ENCODE measurements at places on chromosomes 5 and 9.

GRCh38 chr5:125075567-125075966 lies 329.1 kb upstream of the ZNF608 start:
- no peak for DNase-seq

DNA sequence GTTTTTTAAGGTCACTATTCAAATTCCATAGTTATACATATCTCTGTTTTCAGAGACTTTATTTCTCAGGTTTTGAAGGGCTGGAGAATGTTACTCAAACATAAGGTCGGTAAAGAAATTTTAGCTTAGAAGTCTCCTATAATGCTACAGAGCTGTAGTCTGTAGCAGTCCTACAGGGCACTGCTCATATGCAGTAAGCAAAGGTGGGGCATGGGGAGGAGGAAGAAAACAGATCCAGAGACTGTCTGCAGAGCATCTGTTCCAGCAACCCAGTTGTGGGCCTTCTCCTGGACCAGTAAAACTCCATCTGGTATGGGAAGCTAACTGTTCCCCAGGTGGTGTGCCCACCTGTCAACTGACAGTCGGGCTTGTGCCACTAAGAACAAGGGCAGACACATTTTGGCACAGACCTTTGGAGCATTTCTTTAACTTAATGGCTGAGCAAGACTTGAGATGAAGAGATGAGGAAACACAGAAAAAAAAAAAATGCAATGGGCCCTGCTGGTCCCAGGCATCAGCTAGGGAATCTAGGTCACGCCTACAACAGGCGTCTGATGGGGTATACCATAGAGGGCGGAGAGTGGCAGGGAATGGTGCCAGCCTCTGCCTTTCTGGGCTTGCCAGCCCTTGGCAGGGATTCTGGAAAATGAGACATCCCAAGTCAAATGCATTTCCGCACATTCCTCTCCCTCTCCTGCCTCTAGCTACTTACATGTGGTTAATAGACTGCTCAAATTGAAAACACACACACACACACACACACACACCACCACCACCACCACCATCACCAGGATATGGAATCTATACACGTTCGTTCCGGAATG lies 218.9 kb downstream of the ARL15 start:
- peak; percentile 52 for DNase-seq

- DNase-seq: no peak
Measured at GRCh38 chr5:139709582-139710318, 61.6 kb downstream of the CXXC5 start.

DNA sequence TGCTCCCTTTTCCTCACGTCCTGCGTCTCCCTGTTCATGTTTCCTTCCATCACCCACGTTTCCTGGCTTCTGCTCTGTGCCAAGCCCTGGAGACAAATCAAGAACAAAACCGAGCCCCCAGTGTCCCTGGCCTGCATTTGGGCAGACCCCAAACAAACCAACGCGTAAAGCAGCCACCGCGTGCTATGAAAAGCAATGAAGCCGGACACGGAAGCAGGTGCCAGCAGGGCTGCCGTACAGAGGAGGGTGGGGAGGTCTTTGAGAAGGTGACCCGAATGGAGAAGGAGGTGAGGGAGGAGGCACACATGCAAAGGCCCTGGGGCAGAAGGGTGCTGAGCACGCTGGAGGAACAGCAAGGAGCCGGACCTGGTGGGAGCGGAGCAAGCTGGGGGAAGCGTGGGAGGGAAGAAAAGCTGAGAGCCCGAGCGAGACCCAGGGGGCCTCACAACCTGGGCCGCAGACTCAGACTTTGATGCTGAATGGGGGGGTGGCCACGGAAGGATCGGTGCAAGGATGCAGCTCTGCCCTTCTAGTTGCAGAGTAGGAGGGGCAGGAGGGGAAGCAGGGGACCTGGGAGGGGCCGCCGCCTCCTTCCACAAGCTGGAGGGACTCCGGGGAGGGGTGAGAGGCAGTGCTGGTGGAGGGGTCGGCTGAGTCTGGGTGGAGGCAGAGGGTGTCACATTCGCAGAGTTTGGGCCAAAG lies 1.4 kb upstream of the QSOX2 start:
- DNase-seq: no peak

DNA sequence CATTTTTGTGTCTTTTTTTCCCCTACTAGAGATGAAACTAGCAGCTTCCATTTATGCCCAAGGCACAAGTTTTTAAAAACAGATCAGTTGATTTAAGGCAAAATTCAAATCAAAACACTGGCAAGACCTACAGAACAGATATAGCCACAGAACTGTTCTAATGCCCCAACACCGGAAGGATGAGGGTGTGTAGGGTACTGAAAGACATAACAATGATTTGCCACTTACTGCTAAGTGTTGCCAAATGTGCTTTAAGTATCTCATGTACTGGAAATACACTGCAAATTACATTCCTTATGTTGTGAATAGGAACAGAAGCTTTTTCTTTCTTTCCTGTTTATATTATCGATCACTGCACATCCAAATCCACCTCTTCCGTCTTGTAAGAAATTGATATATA lies 189.0 kb downstream of the CETN3 start:
- no peak for DNase-seq

GRCh38 chr9:14533867-14534640 lies 159.2 kb downstream of the ZDHHC21 start:
- DNase-seq: no peak

- no peak for DNase-seq
Measured at GRCh38 chr9:82421498-82421897, 432.9 kb downstream of the SPATA31D1 start.

DNA sequence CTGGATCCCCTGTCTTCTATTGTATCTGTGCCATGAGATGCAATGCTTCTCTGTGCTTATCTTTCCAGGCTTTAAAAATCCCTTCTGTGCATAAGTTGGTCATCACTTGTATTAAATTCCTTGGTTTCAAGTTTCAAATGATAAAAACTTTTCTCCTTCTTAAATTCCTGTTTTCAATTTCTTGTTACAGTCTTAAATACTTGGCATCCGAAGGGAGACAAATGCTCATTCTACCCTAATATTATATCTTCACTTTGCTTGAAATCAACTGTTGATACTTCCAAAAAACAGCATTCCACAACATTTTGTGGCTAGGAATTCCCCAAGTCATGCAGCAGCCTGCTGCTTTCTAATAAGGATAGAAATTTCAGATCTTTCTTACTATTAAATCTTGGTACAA lies 413.2 kb upstream of the ACTBL2 start:
- DNase-seq: peak; percentile 46

GRCh38 chr9:132408521-132408920 lies 1.5 kb upstream of the CFAP77 start:
- DNase-seq: no peak

GRCh38 chr5:113226116-113226736 lies 208.6 kb downstream of the TSSK1B start:
- DNase-seq: no peak

Measured in NCI-H226 (cell line).